Activated CD4-positive, alpha-beta T cell treated with anti-CD3 and anti-CD28 coated beads for 36 hours (primary cell): ENCODE measurements at places on chromosomes 1 and 21.

GRCh38 chr1:18090636-18091035, 17.0 kb upstream of the IGSF21 start:
- DNase-seq: no peak

DNA sequence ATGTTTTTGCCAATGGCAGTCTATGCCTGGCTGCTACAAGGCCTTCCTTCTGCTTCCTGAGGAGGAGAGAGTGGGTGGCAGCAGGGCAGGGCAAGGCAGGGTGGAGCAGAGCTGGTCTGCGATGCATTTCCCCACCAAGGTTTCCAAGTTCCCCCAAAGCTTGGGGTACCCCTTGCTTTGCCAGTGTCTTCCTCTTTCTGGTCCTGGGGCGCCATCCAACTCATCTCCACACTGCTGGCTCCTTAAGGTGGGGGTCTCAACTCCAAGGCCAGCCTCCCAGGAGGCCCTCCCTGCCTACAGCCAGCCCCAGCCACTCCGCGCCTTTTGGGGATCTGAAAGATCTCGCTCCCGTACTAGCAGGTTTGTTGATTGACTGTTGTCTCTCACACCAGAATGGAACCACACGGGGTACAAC, 3.9 kb upstream of the SKI start:
- DNase-seq: no peak

- DNase-seq: no peak
Measured at GRCh38 chr1:110555807-110556470, 37.0 kb upstream of the KCNA10 start.

DNA sequence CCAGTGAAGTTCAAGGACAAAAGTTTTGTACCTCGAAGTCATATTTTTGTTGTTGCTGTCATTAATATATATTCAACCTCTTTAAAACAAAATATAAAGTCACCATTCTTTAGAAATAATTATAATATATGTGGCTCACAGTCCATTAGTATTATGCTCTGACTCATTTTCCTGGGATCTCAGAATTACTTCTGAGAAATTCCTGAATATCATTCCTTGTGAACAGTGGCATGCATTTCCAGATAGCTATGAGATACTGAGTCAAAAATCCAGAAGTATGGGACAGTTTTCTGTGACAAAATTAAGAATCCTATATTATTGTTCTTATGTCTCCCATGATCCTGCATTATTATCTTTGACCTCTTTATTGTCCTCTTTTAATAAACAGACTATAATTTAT, 13.8 kb upstream of the RGS21 start:
- no peak for DNase-seq

DNA sequence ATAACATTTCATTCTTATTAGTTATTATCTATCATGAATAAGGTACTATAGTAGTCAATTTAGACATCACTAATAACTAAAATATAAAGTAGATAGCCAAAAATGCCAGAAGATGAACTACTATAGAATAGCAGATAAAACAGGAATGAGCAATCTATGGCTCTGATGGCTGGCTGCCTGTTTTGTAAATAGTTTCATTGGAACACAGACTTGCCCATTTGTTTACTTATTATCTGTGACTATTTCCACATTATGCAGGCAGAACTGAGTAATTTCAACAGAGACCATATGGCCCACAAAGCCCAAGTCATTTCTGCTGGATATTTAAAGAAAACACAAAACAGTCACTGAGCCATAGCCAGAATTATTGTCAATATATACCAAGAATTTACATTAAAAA, 222.1 kb downstream of the COL24A1 start:
- no peak for DNase-seq

DNA sequence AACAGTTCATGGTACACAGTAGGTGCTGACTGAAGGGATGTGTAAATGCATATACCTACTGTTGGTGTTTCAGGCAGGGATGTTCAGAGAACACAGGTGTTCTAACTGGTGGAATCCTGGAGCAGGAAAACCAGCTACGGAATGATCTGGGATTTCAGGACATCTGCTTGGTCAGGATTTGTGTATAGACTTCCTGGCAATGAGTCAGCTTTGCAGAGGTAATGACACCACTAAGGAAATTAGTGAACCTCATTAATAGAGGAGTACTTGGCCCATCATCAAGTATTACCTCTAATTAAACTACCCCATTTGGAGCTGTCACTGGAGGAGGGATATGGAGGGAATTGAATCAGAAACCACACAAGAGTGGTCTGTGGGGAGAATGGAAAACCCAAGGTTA, 7.3 kb downstream of the MRPL37 start:
- no peak for DNase-seq

- DNase-seq: no peak
Measured at GRCh38 chr21:45817345-45817744, 164.2 kb upstream of the COL6A1 start.

- DNase-seq: no peak
Measured at GRCh38 chr1:11502516-11502915, 23.6 kb downstream of the DISP3 start.

DNA sequence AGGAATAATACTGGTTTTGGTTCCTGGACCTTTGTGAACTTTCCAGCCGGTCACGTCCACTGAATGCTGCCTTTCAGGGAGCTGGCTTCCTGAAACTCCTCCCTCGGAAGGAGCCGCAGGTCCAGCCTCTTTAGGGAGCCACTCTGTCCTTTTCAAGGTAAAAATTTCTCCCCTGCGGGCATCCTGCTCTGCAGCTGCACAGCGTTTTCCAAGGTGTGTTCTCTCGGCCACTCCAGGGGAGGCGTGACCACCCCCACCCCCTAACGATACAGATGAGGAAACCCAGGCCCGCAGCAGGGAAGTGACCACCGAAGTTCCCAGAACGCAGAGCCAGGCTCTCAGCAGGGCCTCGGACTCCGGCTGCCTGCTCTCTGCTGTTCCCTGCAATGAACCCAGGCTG, 21.5 kb downstream of the PADI2 start:
- DNase-seq: no peak

DNA sequence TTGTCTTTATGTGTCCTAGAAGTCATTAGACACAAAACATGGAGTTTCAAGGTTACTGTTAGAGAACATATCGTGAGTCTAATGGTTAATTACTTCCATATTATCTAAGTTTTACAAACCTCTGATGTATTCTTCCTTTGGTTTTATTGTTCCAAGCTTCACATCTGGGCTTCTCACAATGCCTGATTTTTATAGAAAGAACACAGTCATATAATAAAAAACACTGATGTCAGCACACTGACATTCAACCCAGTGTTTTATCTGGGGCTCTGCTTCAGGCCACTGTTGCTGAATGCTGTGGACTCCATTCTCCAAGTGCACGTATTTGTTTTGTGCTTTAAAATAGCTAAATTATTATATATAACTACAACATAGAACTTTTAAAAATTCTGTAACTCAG, 232.9 kb downstream of the SMYD3 start:
- no peak for DNase-seq

- DNase-seq: no peak
Measured at GRCh38 chr21:31566611-31567010, 92.9 kb upstream of the SOD1 start.

GRCh38 chr1:71967670-71968069, 314.7 kb downstream of the NEGR1 start:
- no peak for DNase-seq

- DNase-seq: no peak
Measured at GRCh38 chr1:3074800-3075199, 5.8 kb downstream of the PRDM16 start.

DNA sequence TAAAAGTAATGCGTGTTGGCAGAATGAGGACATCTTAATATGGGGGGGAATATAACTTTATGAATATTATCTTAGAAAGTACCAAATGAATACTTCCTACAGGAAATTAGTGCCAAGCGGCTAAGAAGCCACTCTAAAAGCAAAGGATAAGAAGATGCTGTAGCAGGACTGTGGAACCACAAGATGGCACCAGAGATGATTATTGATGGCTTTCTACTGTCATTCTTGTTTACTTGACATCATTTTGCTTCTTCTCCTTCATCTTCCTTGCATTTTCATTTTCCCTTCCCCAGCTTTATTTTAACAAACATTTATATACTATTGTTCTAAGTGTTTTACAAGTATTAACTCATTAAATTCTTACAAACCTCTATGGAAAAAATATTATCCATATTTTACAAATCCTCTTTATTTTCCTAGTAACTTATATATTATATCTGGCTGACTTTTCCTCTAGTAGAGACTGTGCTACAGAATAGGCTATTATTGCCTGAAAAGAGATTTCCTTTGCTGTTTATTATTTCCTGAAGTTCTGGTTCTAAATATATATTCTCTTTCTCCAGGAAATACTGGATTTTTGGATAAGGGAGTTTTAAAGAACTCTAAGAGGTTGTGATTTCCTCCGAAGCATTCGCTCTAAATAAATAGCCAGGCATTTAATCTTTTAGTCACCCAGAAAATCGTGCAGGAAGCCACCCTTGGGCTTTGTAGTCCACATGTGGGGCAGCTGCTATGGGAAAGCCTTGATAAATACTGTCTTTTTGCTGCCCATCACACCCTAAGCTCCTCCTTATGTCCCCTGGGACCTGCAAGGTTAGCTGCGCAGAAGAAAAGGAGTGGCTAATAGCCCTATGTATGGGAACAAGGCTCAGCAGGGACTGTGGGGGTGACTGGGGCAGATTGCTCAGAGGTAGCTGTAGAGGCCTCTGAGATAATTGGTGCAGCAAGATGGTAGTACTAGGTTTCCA, 69.8 kb downstream of the TPR start:
- peak; percentile 22 for DNase-seq

DNA sequence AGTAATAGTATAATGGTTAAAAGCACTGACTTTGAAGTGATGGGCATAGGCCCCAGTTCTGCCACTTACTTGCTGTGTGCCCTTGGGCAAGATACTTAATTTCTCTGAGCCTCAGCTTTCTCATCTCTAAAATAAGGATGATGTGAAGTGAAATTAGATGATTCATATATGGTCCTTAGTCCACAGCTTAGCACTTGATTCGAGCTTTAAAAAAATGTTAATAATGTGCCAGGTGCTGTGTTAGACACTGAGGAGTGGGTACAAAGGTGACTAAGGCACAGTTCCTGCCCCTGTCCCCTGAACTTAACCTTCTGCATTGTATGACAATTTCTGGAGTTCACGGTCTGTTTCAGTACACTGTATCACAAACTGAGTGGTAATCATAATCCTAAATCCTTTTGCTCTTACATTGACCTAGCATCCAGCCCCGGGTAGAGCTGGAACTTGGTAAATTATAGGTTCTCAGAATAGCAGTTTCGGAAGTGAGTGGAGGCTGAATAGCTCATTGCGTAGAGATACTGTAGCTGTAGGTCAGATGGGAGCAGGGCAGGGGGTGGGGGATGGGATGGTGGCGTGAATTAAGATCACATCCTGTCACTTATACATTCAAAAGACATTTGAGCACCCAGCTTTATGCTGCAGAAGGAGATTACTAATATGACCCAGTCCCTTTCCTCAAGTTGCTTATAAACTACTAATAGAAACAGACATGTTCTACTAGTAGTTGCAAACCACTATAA, 1.5 kb downstream of the ZNF691 start:
- DNase-seq: peak; percentile 41

DNA sequence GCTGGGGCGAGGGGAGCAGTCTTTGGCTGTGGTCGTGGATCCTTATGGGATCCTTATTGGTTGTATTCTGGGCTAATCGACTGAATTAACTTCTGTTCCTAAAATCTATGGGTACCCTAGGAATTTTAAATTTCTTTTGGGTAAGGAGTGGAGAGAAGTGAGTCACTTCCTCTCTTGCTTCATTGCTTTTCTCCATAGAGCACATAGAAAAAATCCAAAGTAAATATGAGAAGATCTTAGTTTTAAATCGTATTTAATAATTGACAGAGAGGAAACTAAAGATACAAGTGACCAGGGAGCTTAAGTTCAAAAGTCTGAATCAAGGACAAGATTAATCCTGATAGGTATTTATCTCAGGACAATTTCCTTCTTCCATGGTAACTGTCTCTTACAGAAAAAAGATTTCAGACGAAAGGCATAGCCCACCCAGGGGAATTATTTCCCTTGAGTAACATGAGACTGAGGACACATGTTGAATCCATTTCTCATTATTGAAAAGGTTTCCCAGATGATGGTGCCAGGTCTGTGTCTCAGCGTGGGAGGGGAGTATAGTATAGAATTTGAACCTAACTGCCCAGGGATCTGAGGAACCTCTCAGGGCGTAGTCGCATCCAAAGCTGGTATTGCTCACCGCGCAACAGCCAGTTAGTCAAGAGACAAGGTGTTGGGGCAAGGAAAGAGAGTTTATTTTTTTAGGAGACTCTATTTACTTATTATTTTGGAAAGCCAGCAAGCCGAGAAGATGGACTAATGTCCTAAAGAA, 28.7 kb upstream of the FASLG start:
- no peak for DNase-seq

- DNase-seq: peak; percentile 38
Measured at GRCh38 chr1:206467915-206468314, 2.4 kb upstream of the IKBKE start.

DNA sequence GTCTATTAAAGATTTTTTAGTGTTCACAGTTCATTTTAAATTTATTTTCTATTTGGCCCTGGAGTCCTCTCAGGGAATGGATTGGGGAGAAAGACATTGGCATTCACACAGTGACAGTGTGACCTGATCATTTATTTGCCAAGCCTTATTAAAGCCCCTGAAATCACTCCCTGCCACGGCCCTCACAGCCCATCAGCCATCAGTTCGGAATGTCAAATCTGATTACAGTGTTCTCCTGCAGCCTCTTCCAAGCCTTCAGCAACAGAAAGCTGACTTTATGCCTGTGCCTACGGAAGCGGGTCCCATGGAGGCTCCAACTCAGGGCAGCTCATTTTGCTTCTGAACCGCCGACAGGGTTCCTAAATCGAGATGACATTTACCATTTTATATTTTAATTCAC, 451.2 kb downstream of the DSCAM start:
- no peak for DNase-seq

DNA sequence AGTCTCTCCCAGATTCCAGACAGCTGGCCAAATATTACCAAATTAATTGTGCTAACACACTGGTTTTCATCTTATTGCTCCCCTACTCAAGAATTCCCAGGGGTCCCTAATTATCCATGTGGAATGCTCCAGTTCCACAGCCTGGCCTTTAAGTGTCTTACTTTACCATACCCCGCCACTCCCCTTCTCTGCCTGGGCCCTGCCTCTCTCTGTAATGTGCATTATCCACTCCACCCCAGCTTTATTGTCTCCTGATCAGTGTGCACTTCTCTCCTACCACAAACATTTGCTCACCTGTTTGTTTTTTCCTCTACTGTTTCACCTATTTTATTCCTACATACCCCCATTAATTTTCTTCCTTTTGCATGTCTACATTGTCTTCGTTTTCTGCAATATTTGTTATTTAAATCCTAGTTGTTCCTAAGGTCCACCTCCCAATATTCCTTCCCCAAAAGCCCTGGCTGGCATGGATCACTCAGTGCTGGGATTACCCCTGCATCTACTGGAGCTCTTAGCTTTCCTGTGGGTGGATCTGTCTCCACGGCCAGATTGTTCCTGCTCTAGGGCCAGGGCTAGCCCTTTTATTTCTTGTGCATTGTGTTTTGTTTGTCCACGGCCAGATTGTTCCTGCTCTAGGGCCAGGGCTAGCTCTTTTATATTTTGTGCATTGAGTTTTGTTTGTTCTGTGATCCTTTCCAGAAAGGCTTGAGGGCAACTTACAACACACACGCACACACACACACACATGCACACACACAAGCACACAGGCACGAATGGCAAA, 33.4 kb upstream of the ATP1B1 start:
- DNase-seq: no peak

- peak; percentile 95 for DNase-seq
Measured at GRCh38 chr1:153783233-153784190, 8.3 kb downstream of the SLC27A3 start.

- peak; percentile 6 for DNase-seq
Measured at GRCh38 chr1:157732755-157733154, 32.2 kb upstream of the FCRL3 start.
